ENCODE measurements at places on chromosomes 2 and 18.
A peak's percentile ranks its signal among the peaks of the same experiment; 100 is the strongest.

DNA sequence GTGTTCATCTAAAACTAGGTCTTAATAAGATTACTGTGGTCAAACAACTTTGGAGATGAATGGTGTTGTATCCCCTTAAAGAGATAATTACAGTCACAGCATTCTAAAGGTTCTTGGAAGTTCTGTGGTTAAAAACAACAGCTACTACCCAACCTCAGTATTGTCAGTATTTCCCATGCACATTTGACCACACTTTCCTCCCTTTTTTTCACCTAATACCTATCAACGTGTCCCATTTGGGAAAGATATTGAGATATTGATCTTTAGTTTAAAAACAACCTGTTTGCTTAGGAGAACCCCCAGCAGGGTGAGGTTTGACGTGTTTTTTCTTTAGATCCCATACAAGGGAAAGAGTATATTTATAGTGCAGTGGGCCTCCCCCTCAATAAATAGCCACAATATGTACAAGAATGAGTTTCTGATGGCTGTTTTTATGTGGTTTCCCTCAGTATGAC is 65.6 kb downstream of the WDR7 start:
- no peak for DNase-seq

DNA sequence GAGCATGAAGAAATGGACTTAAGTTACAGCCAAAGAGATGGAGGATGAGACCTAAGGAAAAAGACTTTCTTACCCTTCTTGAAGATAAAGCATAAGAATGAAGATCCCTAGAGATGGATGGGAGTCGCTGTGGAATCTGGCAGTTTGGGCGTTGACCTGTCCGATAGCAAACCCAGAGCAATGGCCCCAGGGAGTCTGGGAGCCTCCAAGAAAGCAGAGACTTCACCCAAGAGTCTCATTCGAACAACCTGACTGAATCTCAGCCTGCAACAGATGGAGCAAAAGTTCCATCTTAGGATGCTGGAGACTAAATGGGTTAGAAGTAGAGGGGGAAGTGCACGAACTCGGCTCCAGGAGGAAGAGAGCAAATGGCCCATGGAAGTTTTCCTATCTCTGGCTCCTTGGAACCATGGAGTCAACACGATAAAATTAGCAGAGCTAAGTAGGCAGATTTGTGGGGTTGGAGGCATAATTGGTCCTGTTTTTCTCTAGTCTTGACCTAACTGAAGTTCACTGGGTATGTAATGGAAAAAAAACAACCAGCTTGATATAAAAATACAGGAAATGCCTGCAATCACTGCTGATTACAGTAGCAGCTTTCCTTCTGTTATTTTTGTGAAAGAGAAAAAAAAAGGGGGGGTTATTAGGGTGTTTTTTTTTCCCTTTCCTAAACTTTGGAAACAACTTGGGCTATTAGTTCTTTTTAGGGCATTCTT is 178.4 kb upstream of the EPAS1 start:
- no peak for DNase-seq

- DNase-seq: no peak
Observed at GRCh38 chr2:143600116-143600515, 470.9 kb downstream of the ARHGAP15 start.

GRCh38 chr18:79106084-79106483 is 36.9 kb downstream of the ATP9B start:
- DNase-seq: no peak

DNA sequence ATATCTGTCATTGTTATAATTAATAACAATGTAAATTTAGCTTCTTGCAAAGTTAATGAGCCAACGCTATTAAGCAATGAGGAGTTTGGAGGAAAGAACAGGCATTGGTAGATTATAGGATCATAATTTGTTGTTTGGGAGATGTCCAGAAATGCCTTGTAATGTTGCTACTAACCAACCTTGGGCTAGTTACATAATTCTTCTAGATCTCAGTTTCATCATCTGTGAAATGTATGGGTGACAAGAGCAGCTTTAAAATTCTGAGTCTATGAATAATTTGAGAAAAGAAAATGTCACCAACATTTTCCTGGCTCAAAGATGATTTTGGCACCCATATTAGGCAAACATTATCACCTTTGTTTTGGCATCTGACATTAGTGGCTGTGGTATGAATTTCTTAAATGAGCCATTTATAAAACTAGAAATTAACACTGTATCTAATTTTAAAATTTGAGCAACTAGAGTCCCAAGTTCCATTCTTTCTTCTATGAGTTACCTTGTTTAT is 2.9 kb downstream of the TMEM178A start:
- no peak for DNase-seq

DNA sequence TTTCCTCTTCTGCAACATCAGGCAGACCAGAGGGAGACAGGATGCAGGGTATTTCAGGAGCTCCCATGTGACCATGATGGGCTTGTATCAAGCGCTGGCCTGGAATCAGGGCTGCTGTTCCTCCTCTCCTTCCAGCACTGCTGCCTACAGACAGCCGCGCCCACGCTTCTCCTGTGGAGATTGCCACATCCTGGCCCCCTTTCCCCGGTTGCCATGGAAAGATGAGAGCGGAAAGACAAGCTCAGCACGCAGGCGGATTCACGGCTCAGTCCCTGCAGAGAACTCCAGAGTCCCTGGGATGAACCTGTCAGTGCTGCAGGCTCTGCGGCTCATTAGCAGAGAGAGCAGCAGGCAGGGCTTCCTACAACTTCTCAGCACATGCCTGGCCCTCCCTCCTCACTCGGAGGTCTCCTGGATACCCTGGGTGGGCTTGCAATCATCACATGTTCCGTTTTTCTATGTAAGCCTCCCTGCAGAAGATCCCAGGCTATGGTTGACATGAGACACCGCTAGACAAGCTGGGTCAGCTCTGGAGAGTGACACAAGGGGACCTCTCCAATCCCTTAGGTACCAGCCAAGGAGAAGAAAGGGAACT is 497.8 kb upstream of the MYT1L start:
- peak; percentile 74 for DNase-seq

DNA sequence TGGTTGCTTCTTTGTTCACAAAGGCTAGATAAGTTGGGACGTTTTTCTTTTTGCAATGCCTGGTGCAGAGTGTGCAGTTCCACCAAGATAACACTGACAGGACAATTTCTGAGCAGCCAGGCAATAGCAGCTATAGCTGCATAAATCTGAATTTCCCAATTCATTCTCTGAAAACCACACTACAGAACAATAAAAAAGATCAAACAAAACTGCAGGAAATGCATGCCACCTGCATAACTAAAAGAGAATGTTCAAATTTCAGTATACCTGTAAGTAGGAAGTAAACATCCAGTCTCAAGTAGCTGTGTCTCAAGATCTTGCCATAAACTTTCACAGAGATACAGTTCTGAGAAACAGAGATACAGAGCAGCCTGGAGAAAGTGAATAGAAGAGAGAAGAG is 5.3 kb upstream of the KCTD18 start:
- no peak for DNase-seq

- no peak for DNase-seq
Observed at GRCh38 chr2:55013936-55014335, 36.3 kb downstream of the RTN4 start.

DNA sequence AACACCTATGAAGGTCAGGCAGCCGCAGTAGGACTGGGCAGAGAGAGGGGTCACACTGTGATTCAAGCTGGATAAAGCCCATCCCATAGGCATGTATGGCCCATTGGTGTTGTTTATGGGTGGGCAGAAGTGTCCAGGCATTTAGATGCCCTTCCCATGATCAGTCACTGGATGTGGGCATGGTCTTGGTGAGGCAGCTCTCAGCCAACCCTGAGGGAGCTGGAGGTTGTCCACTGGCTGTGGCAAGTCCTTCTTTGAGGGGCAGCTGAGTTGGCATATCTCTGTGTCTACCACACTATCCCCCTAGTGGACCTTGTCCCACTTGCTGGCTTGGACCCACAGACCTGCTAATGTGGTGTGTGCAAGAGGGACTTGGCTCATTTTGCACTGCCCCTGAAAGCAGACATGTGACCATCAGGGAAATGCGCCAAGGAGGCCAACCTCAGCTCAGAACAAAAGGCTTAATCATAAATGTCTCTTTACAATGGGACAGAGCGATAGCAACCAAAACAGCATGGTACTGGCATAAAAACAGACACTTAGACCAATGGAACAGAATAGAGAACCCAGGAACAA is 82.0 kb downstream of the TMEM17 start:
- DNase-seq: no peak

DNA sequence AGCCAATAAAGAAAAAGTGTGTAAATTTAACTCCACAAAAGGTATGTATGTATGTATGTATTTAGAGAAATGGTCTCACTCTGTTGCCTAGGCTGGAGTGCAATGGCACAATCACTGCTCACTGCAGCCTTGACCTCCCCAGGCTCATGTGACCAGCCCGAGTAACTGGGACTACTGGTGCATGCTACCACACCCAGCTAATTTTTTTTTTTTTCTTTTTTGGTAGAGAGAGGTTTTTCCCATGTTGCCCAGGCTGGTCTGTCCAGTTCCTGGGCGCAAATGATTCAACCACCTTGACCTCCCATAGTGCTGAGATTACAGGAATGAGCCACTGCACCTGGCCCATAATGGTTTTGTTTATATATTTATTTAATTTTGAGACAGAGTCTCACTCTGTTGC is 67.1 kb downstream of the CERKL start:
- DNase-seq: no peak

DNA sequence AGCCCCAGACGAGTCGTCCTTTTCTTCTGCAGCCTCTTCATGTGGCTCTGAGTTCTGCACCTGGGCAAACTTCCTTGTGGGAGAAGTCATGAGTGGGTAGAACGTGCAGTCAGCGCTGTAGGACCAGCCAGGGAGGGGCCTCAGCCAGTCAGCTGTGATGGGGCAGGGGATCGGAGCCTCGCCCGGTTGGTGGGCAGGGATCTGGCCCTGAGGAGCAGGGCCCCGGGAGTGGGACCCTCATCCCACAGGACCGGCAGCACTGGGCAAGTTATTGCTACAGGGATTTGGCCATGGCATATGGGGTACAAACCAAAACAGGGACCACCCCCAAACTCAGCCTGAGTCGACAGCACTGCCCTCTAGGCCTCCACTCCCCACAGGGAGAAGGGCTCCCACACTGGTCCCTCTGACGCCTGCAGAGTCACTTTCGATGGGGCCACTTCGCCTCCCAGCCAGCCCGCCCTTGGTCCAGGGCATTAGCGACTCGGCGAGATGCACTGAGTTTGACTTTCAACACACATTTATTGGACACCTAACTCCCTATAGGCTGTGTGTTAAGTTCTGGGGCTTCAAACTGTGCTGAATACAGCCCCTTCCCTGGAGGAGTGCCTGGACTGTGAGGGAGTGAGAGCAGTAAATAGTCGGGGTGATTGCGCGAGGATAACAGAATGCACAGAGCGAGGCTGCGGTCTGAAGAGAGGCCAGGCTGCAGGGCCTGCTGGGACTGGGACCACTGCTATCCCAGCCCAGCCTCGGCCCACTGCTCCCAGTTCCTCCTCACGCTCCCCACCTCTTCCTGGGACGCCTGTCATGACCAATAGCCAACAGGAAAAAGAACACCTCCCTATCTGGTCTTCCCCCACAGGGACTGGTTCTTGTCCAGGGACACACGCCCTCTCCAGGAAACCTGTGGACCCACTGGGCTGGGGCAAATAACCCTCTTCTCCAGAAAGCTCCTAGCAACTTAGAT is 55.9 kb downstream of the SDC1 start:
- DNase-seq: no peak

DNA sequence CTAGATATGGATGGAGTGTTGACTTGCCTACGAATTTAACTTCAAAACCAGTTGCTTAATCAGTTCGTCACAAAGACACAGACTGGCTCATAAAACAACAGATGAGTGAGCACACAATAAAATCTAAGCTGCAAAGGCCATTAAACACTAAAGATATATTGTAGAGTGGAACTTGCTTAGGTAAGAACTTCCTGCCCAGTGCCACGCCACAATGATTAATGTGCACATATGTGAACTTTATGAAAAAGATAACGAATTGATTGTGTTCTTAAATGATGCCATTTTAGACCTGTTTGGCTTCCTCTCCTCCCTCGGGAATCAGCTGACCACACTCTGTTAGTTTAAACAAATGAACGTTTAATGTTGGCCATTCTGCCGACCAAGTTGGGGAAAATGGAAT is 2031.3 kb upstream of the CELF4 start:
- DNase-seq: no peak

DNA sequence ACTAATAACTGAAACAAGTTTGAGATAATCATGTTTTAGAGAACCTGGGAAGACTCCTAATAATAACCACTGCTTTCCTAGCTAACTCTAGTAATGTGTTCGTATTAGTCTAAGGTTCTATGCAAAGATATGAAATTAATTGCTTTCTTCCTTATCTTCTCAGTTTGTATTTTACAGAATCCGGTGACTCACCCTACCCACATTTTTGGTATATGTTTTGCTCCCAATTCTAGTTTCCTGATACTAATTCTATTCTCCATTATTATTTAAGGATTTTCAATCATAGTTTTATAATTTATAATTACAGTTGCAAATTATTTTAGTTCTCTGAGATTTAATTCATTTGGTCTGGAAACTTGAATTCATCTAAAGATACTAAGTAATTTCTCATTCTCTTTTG is 394.6 kb upstream of the SETBP1 start:
- no peak for DNase-seq

DNA sequence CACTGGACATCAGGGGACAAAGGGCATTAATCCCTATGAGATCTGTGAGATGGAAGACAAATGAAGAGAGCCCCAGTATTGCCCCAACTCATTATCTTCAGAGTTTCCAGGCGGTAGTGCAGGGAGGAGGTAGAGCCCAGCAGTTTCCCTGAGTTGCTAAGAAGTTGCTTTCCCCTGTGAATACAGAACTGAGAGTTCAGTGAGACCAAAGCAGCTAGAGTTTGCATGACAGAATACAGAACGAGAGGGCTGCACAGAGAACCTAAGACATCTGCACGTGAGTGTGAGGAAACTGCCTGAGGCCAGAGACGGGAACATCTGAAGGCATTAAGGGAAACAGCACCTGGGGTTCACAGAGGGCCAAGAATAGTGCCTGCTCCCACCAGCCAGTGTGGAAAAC is 18.1 kb upstream of the PGAP1 start:
- no peak for DNase-seq

GRCh38 chr2:88615822-88616221 is 11.4 kb downstream of the EIF2AK3 start:
- DNase-seq: no peak

- no peak for DNase-seq
Observed at GRCh38 chr18:36582988-36583745, 245.6 kb downstream of the TPGS2 start.

- DNase-seq: no peak
Observed at GRCh38 chr2:105895990-105896764, 151.5 kb downstream of the NCK2 start.

DNA sequence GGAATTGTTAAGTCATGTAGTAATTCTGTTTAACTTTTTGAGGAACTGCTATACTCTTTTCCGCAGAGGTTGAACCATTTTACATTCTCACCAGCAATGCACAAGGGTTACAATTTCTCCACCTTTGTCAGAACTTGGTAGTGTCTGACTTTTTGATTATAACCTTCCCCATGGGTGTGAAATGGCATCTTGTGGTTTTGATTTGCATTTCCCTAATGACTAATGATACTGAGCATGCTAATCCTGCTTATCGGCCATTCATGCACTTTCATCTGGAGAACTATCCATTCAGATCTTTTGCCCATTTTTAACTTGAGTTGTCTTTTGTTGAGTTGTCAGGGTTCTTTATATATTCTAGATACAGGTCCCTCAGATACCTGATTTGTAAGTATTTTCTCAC is 47.2 kb downstream of the CYB5A start:
- no peak for DNase-seq

GRCh38 chr18:5527603-5528002 is 16.2 kb downstream of the EPB41L3 start:
- DNase-seq: no peak

GRCh38 chr2:86700690-86701089 is 19.4 kb upstream of the RMND5A start:
- DNase-seq: no peak

- no peak for DNase-seq
Observed at GRCh38 chr2:202577250-202578183, 57.3 kb upstream of the FAM117B start.

GRCh38 chr2:165791421-165792103 is 2.5 kb downstream of the GALNT3 start:
- no peak for DNase-seq
